CD4-positive, alpha-beta T cell treated with Interleukin-4 for 4 hours (primary cell): ENCODE measurements at places on chromosomes 1 and 21.
A peak's percentile ranks its signal among the peaks of the same experiment; 100 is the strongest.

- no peak for DNase-seq
Measured at GRCh38 chr1:180623579-180624347, 8.1 kb upstream of the XPR1 start.

- DNase-seq, result no peak
Measured at GRCh38 chr21:38879912-38880576, 74.3 kb downstream of the ETS2 start.

DNA sequence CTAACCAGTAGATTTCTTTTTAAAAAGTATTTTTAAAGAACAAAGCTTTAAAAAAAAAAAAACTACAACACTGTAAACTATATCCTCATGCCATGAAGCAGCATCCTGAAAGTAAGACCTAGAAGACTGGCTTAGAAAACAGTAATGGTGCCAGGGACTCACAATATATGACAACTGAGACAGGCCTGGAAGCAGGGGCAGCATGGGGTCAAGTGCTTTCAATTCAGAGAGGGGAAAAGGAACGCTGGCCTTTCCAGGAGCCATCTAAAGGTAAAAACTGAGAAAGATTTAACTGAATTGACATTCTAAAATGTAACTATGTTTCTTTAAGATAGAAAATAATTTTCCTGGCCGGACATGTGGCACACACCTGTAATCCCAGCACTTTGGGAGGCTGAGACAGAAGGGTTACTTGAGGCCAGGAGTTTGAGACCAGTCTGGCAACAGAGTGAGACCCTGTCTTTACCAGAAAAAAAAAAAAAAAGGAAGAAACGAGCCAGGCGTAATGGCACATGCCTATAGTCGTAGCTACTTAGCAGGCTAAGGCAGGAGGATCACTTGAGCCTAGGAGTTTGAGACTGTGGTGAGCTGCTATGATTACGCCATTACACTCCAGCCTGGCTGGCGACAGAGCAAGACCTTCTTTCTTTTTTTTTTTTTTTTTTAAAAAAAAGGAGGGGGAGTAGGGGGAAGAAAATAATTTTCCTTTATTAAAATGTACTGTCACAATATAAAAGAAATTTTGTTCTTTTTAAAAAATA, 54.1 kb downstream of the SLC35D1 start:
- no peak for DNase-seq

DNA sequence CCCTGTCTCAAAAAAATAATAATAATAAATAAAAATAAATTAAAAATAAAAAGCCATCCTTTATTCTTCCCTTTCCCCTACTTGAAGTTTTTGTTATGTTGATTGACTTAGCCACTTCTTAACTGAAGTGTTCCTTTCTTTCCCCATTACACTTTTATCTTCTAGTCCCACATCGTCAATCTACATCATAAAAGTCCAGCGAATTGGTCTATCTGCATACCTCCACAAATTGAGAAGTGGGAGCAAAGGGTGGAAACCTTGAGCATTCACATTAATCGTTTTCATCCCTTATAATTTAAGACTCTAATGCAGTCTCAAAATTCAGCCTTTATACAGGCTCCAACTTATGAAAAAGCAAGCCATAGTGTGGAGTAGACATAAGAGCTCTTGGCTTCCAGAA, 6.5 kb upstream of the ZYG11A start:
- no peak for DNase-seq

- no peak for DNase-seq
Measured at GRCh38 chr1:26203642-26204318, 13.4 kb downstream of the CATSPER4 start.

GRCh38 chr1:201896951-201897391, 8.3 kb downstream of the SHISA4 start:
- no peak for DNase-seq

DNA sequence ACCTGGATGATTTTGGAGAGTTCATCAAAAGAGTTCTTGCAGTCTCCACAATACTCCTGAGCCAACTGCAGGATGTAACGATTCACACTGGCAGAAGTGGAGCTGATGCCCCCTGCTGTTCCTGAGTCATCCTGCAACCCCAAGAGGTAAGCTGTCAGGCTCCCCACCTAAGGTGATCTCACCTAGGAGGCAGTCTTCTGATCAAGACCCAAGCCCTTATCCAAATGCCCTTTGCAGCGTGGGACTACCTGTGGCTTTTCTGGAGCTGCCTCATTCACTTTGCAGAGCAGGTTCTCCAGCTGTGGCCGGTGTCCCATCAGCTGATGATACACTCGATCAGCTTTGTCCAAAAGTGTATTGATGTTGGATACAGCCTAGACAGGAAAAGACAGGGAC, 96.4 kb downstream of the UBR4 start:
- DNase-seq, result peak; percentile 13

GRCh38 chr1:212596798-212597197, 11.8 kb upstream of the ATF3 start:
- DNase-seq, result no peak
